ENCODE measurements at places on chromosomes 1 and 21.
A peak's percentile ranks its signal among the peaks of the same experiment; 100 is the strongest.

DNA sequence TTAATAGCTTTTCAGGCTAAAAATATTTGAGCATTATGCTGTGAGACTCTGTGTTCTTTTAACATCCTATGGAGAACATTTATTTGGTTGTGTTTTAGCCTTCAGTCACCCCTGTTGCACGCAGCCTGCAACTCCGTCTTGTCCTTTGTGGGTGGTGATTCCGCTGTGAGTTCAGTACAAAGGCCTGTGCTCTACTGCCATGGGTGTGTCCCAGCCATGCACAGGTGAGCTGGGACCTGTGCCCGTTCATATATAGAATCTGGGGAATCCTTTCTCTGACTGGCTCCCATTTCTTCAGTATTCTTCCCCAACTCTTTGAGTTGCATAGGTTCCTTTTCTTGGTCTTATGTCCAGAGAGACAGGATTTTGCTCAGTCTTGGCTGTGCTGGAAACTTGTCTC is 61.4 kb downstream of the ACTL8 start:
- no peak for DNase-seq

- DNase-seq, result no peak
Observed at GRCh38 chr1:209304166-209304565, 279.3 kb upstream of the CAMK1G start.

GRCh38 chr1:43444151-43444828 is 9.4 kb downstream of the HYI start:
- no peak for DNase-seq

- DNase-seq, result no peak
Observed at GRCh38 chr1:17776426-17776825, 21.3 kb downstream of the ACTL8 start.

- DNase-seq, result no peak
Observed at GRCh38 chr1:54502342-54502741, 45.7 kb upstream of the ACOT11 start.

DNA sequence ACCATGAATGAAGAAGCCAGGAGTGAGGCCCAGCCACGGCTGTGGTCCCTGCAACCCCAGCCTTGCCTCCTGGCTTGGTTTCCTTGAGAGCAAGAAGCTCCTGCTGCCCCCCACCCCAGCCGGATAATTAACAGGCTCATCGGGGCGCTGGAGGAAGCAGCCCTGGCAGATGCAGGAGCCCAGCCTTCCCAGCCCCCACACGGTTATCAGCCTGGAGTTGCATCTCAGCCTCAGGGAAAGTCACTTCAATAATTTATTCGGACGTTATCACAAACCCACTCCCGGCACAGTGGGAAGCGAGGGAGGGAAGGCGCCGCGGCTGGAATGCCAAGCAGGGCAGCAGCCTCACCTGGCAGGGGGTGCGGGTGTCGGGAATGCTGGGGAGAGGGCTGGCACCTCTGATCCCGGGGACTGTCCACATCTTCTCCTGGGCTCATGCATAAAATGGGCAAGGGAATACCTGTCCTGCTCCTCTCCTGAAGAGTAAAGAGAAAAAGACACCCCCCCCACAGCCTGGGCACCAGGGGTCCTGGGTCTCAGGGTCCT is 43.3 kb upstream of the LRP8 start:
- no peak for DNase-seq

- no peak for DNase-seq
Observed at GRCh38 chr1:119204197-119204960, 63.9 kb upstream of the WARS2 start.

DNA sequence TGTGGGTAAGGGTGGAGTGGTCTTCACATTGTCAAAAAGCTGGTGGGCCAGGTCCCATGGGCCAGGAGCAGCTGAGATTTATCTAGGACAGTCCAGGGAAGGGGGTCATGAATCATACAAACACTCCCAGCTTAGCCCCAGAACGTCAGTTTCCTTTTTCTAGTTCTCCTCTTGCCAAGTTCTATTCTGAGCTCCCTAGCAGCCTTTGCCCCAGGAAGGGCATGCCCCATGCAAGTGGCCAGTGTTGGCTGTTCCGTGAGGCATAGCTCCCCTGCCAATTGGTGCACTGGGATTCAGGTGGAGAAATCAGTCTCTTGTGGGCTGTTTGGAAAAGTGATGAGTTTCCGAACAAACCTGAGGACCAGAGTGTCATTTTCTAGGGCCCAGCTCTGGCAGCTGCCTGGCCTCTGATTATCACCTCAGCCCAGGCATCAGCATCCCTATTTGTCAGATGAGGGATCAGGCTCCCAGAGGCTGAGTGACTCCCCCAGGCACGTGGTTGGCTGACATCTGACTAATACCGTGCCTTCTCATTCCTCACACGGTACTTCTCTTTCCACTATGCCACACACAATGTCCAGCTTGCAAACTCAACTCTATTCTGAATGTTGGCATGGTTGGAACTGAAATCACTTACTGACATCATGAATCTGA is 14.2 kb upstream of the MYOM3 start:
- DNase-seq, result no peak

GRCh38 chr1:214846276-214846675 is 236.3 kb upstream of the KCNK2 start:
- DNase-seq, result peak; percentile 67

- no peak for DNase-seq
Observed at GRCh38 chr1:243910607-243911006, 60.6 kb upstream of the AKT3 start.

GRCh38 chr1:117146575-117147340 is 25.2 kb upstream of the TRIM45 start:
- no peak for DNase-seq

GRCh38 chr1:239993366-239993765 is 98.3 kb upstream of the FMN2 start:
- DNase-seq, result no peak

- DNase-seq, result no peak
Observed at GRCh38 chr1:23673086-23673813, 18.4 kb upstream of the RPL11 start.

DNA sequence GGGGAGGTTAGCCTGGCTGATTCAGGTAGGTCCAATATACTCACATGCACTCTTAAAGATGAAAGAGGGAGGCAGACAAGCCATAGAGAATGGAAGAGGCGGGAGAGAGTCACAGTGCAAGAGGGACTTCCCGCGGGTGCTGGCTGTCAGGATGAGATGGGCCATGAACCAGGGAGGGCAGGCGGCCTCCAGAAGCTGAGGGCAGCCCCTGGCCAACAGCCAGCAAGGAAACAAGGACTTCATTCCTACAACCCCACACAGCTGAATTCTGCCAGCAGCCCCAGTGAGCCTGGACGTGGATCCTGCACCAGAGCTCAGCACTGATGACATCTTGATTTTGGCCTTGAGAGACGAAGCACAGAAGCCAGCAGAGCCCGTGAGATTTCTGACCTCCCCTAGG is 15.1 kb upstream of the B3GALT5 start:
- DNase-seq, result no peak

DNA sequence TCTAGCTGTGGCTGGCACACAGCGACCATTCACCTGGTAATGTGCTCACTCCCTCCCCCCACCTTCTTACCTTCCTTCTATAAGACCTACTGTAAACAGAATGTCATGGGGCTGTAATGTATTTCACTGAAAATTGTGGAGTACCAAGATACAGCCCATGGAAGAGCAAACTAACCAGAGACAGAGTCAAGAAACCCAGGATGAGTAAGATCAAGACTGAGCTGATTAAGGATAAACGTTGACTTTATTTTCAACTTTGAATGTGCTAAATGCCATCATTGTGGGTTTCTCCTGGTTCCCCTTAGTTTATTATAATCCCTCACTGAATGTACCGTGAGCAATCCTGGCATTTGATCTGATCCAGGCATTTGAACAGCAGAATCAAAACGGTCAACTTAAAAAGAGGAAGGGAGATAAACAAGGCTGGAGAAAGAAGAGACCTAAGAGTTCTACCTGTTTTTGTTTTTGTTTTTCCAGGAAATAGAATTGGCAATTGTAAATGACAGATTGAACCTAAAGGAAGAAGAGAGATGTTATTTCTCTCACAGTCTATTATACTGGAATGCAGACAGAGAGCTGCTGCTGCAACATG is 16.1 kb upstream of the ATP1B1 start:
- no peak for DNase-seq

GRCh38 chr21:46050668-46051378 is 47.1 kb upstream of the COL6A2 start:
- no peak for DNase-seq

DNA sequence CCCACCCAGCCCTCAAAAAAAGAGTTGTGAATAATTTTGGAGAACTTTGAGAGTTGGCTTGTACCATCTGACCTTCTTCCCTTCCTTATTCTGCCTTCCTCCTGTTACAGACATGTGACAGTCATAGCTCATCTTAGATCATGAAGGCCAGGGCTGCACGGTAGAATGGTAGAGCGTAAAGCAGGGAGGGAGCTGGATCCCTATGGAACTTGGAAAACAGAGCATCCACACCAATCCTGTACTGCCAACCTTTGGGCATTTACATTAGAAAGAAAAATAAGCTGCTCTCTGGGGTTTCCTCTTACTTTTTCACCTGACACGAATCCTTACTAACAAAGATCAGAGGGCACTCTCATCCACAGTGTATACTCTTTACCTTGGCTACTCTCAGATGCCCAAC is 121.5 kb downstream of the GPR52 start:
- no peak for DNase-seq

GRCh38 chr1:86515597-86515996 is 31.3 kb upstream of the CLCA4 start:
- DNase-seq, result peak; percentile 54

DNA sequence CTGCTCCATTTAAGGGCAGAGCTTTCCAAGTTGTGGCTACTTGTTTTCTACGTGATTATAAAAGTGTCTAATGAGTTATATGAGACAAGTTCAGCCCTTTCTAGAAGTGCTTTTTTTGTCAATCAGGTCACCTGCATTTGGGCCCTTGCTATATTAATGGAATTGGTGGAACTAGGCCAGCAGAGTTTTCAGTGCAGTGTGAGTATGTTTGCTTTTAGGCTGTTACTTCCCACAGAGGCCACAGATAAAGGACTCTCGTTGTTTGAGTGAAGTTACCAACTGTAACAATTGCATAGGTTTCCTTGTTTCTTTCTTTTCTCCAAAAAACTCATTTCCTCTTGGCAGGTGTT is 10.9 kb downstream of the SMAP2 start:
- DNase-seq, result no peak

DNA sequence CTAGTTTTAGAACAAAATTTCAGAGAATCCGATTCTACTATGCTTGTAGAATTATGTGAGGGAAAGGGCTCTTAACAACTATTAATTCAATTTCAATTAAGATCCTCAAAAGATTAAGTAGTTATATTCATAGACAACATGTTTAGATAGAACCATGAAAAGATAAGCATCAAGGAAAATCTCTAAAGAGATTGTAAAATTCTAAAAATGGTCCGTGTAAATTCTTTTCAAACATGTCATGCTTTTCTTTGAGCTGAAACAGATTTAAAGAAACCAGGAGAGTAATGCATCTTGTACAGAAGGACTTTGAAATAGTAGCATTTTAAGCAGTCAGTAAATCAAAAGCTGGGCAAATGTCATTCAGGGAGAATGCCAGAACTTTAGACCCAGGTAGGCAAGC is 1080.6 kb upstream of the B3GALT2 start:
- DNase-seq, result no peak

- no peak for DNase-seq
Observed at GRCh38 chr1:1833916-1834325, 55.7 kb upstream of the NADK start.

- no peak for DNase-seq
Observed at GRCh38 chr1:221714227-221715152, 27.4 kb downstream of the DUSP10 start.

- no peak for DNase-seq
Observed at GRCh38 chr1:160884579-160884978, 401 bp downstream of the ITLN1 start.

- no peak for DNase-seq
Observed at GRCh38 chr1:213651077-213651476, 336.7 kb upstream of the PROX1 start.

DNA sequence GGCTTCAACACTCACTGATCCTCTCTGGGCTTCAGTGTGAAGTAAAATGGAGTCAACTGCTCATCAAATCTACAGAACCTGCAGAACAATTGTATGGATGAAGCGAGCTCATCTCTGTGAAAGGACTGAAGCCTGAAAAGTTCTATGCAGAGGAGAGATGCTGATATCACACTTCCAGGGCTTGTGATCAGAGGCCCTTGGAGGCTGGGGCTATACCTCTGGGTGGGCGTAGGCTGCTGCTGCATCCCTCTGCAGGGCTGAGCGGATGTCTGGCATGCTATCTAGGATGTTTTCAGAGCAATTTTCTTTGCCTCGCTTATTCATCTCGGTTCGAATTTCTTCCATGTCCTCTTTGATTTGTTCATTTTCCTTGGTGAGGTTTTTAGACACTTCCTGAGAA is 17.6 kb downstream of the OLFML2B start:
- no peak for DNase-seq

DNA sequence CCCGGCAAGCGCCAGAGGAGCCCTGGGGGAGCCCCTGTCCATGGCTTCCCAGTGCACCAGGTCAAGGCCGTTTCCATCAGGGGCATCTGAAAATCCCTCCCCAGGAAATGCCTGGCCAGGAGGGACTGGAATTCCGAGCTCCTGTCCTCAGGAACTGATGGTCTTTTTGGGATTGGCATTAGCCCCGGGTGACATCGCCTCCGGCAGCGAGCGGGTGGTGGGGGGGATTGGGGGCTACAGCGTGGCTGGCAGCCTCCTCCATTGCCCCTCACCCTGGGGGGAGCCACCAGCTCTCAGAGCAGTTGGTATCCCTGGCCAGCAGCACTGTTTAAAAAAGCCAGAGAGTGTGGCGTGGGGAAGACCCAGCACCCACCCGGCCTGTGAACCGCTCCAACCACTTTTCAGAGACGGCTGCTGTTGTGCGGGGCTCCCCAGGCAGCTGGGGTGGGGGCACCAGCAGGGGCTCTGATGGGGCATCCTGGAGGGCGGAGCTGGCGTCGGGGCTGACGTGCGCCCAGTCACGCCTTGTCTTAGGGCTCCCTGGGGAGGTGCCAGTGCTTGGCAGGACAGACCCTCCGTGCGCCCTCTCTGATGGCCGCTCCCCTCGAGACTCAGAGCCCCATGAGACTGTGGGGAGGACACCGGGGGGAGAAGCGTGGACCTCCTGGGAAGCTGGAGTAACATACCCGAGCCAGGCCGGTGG is 62.9 kb upstream of the TTC34 start:
- DNase-seq, result no peak

DNA sequence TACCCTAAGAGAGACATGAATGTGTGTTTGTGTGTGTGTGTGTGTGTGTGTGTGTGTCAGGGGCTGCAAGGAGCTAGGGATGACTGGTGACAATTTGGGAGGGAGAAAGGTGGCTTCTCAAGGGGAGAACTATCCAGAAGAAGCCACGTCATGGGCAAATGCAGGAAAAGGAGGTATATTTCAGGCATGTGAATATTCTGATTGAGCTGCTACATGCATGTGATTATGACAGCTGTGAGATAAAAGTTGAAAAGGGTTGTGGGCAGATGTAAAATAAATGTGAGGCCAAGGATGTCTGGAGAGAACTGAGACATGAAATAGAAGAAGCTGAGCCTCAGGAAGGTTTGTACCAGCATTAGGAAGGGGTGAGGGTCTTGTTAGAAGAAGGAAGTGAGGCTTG is 4.5 kb downstream of the CYP4A11 start:
- no peak for DNase-seq

All from putamen (tissue), 1 donor.